ENCODE measurements at places on chromosomes 3 and 15.

GRCh38 chr15:65303687-65304380 lies 643 bp upstream of the RNU5B-1 start:
- H3K27me3 ChIP-seq, result no peaks in the 10 kb centered on the region
- H3K4me1 ChIP-seq, result peaks cover 10% of the 10 kb centered on the region
- DNase-seq, result peak; percentile 62
- peak overlapping the region; percentile 46 for H3K4me3 ChIP-seq
- H3K27ac ChIP-seq, result peak overlapping the region; percentile 99
- H3K36me3 ChIP-seq, result no peaks in the 10 kb centered on the region

- no peak overlapping the region for H3K27ac ChIP-seq
- no peak for DNase-seq
- H3K4me3 ChIP-seq, result no peak overlapping the region
- H3K4me1 ChIP-seq, result peaks cover 6% of the 10 kb centered on the region
- H3K36me3 ChIP-seq, result no peaks in the 10 kb centered on the region
- H3K27me3 ChIP-seq, result peaks cover 73% of the 10 kb centered on the region
Observed at GRCh38 chr15:89364341-89364740, 29.7 kb upstream of the POLG start.

GRCh38 chr15:70584441-70584837 lies 178.9 kb downstream of the UACA start:
- no peaks in the 10 kb centered on the region for H3K36me3 ChIP-seq
- H3K4me1 ChIP-seq, result no peaks in the 10 kb centered on the region
- H3K27me3 ChIP-seq, result no peaks in the 10 kb centered on the region
- H3K27ac ChIP-seq, result no peak overlapping the region
- no peak for DNase-seq

GRCh38 chr3:71099997-71100719 lies 483.4 kb downstream of the FOXP1 start:
- H3K4me3 ChIP-seq, result no peak overlapping the region
- H3K27me3 ChIP-seq, result no peaks in the 10 kb centered on the region
- DNase-seq, result no peak
- no peak overlapping the region for H3K27ac ChIP-seq
- H3K4me1 ChIP-seq, result peaks cover 38% of the 10 kb centered on the region
- H3K36me3 ChIP-seq, result no peaks in the 10 kb centered on the region

DNA sequence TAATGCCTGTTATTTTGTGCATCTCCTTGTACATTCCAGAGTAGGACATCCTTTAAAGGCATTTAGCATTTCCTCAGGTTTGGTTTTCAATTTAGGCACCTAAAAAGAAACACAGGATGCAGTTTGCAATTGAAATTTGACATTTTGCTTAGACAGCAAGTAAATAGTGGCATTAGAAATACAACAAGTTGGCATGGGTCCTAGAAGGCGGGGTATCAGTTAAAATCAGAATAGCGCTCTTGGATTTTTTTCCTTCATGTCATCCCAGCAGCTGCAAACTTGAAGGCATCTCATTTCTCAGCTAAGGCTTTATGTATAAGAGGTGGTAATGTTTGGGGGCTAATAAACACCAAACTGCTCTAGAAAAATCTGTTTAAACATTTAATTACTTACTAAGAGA lies 47.5 kb upstream of the SKOR1 start:
- H3K27me3 ChIP-seq, result no peaks in the 10 kb centered on the region
- no peak overlapping the region for H3K27ac ChIP-seq
- no peak for DNase-seq
- no peak overlapping the region for H3K4me3 ChIP-seq
- H3K36me3 ChIP-seq, result no peaks in the 10 kb centered on the region

- peak overlapping the region; percentile 35 for H3K4me3 ChIP-seq
- H3K27ac ChIP-seq, result no peak overlapping the region
- peaks cover 77% of the 10 kb centered on the region for H3K27me3 ChIP-seq
- H3K36me3 ChIP-seq, result no peaks in the 10 kb centered on the region
- peaks cover 5% of the 10 kb centered on the region for H3K4me1 ChIP-seq
- DNase-seq, result no peak
Observed at GRCh38 chr3:138949445-138950005, 2.5 kb downstream of the FOXL2NB start.

- no peak overlapping the region for H3K27ac ChIP-seq
- H3K36me3 ChIP-seq, result no peaks in the 10 kb centered on the region
- peaks cover 3% of the 10 kb centered on the region for H3K27me3 ChIP-seq
- H3K4me1 ChIP-seq, result no peaks in the 10 kb centered on the region
- no peak overlapping the region for H3K4me3 ChIP-seq
- no peak for DNase-seq
Observed at GRCh38 chr15:73403171-73403570, 34.4 kb upstream of the HCN4 start.

GRCh38 chr3:53150247-53151085 lies 10.5 kb upstream of the PRKCD start:
- no peaks in the 10 kb centered on the region for H3K36me3 ChIP-seq
- no peaks in the 10 kb centered on the region for H3K27me3 ChIP-seq
- no peaks in the 10 kb centered on the region for H3K4me1 ChIP-seq
- no peak for DNase-seq

DNA sequence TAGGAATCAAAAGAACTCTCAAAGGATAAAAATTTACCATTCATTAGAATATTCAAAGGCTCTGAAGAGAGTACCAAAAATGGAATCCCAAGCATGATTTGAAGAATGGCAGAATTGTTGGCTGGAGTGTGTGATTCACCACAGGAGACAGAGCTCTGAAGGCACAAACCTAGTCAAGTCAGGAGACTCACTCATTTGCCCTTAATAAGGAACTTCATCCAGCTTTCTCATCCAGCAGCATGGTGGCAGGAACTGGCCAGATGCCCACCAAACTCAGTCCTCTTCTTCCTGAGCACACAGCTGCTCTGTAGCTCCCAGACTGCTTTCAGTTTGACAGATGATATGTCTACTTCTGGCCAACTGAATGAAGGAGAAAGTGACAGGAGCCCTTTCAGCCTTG lies 16.5 kb upstream of the HEG1 start:
- no peak for DNase-seq
- no peak overlapping the region for H3K4me3 ChIP-seq
- H3K27ac ChIP-seq, result no peak overlapping the region
- H3K4me1 ChIP-seq, result no peaks in the 10 kb centered on the region

- no peak overlapping the region for H3K27ac ChIP-seq
- no peaks in the 10 kb centered on the region for H3K36me3 ChIP-seq
- H3K27me3 ChIP-seq, result no peaks in the 10 kb centered on the region
- H3K4me1 ChIP-seq, result no peaks in the 10 kb centered on the region
Observed at GRCh38 chr3:118213892-118214291, 820.8 kb downstream of the IGSF11 start.

DNA sequence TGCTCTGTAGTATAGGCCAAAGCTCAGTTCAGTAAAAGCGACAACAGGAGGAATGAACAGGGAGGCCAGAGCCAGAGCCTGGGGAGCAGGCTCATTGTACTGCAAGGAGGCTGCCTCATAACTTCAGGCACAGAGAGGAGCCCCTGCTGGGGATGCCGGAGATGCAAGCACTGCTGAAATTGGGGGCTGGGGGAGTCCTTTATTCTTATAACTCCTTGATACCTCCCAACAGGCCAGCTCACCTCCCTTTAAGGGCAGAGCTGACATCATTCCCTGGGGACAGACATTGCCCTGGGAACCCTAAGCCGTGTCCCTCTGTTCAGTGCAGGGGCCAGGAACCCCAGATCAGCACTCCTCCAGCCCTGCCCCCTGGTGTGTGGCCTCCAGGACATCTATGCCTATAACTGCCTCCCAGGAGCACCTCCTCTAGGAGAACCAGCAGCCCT lies 83.8 kb upstream of the MRPS22 start:
- no peaks in the 10 kb centered on the region for H3K4me1 ChIP-seq
- H3K27ac ChIP-seq, result no peak overlapping the region
- H3K4me3 ChIP-seq, result no peak overlapping the region
- peaks cover 35% of the 10 kb centered on the region for H3K27me3 ChIP-seq
- no peak for DNase-seq

- DNase-seq, result no peak
- H3K4me1 ChIP-seq, result no peaks in the 10 kb centered on the region
- no peak overlapping the region for H3K27ac ChIP-seq
Observed at GRCh38 chr3:25603703-25604102, 61.0 kb downstream of the TOP2B start.

DNA sequence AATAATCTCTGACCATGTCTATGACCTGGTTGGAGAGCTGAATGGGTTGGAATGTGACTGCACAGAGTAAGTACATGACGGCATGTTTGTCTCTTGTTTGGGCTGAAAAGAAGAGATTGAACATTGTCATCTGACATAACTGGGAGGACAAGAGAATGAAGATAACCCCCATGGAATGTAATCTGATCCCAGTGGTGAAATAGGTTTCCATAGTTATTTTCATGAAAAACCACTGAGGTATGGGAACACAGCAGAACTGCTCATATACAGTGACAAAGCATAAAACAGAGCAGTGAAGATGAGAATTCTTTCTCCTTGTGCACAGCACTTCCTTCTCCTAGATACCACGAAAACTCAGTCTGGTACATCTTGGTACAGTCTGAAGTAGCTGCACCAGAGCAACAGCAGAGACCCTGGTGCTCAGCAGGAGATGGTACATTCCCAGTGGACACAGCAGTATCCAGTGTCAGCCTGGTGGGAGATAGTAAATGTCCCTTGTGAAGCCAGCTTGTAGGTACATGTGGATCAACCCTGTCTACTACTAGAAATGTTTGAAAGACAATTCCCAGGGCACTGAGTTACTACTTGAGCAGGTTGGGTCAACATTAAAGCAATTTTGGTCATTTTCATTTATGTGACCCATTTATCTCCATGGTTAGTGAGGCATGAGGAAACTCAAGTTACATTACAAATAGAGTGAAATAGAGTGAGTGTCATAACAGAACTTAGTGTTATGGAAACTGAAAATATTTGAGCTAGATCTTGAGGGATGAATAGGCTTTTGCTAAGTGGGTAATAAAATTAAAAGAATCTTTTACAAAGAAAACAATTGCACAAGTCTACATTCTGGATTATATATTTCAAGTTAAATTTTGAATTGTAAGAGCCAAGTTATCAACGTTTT lies 178.3 kb downstream of the SUCNR1 start:
- H3K27me3 ChIP-seq, result no peaks in the 10 kb centered on the region
- no peak overlapping the region for H3K4me3 ChIP-seq
- H3K36me3 ChIP-seq, result no peaks in the 10 kb centered on the region
- H3K27ac ChIP-seq, result no peak overlapping the region

GRCh38 chr15:90001062-90001682 lies at the start of gene ZNF710:
Gene ZNF710, plus strand, starts transcription at chr15:90001324. Its CDS starts 65,814 bp downstream, at chr15:90067138.
- H3K4me1 ChIP-seq, result peaks cover 12% of the 10 kb centered on the region
- H3K36me3 ChIP-seq, result no peaks in the 10 kb centered on the region
- H3K27ac ChIP-seq, result peak within 1 kb of the TSS; percentile 89

- H3K36me3 ChIP-seq, result no peaks in the 10 kb centered on the region
- no peaks in the 10 kb centered on the region for H3K27me3 ChIP-seq
- peaks cover 41% of the 10 kb centered on the region for H3K4me1 ChIP-seq
- no peak for DNase-seq
- H3K27ac ChIP-seq, result no peak overlapping the region
Observed at GRCh38 chr15:98774756-98775497, 126.6 kb downstream of the IGF1R start.

DNA sequence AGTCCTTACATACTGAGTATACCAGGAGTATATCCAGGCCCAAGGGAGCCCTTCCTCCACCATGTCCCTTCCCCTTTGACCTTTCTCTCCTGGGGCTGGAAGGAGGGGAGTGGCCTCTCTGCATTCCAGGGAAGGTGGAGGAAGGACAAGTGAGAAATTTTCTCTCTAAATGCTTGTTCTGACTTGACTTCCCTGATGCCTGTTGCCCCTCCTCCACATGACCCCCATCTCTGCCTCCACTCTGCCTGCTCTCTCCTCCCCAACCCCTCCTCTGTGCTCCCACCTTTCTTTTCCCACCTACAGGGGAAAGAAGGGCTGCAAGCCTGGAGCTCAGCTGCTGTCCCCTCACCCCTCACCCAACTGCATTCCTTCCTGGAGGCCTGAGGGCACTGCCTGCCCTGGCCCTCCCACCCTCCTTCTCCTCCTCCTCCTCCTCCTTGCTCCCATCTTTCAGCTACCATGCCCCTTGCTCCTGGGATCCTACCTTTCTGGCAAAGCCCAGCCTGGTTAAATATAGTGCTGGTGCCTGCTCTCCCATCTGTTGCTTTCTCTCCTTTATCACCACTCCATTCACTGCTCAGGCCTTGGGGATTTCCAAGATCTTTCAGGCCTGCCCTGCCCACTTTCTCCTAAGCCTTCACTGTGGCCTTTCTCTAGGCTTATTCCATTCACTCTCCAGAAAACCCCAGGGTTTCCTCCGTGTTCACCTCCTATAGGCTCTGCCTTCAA lies 8.5 kb upstream of the DAG1 start:
- no peak overlapping the region for H3K4me3 ChIP-seq
- no peak for DNase-seq
- H3K27ac ChIP-seq, result no peak overlapping the region
- H3K4me1 ChIP-seq, result no peaks in the 10 kb centered on the region

- H3K4me1 ChIP-seq, result no peaks in the 10 kb centered on the region
- no peak for DNase-seq
- H3K27me3 ChIP-seq, result no peaks in the 10 kb centered on the region
- H3K4me3 ChIP-seq, result no peak overlapping the region
- H3K36me3 ChIP-seq, result no peaks in the 10 kb centered on the region
Observed at GRCh38 chr3:168001244-168001643, 94.5 kb downstream of the GOLIM4 start.

- H3K27ac ChIP-seq, result no peak overlapping the region
- H3K4me3 ChIP-seq, result no peak overlapping the region
- H3K4me1 ChIP-seq, result peaks cover 68% of the 10 kb centered on the region
- H3K36me3 ChIP-seq, result no peaks in the 10 kb centered on the region
- no peak for DNase-seq
- no peaks in the 10 kb centered on the region for H3K27me3 ChIP-seq
Observed at GRCh38 chr15:85005319-85005718, 23.7 kb downstream of the PDE8A start.

All from A673 (cell line).